ENCODE measurements at places on chromosomes 2 and 18. TPM values are rescaled to one million over a fixed set of nuclear protein-coding genes. Genes with fewer than 3 reads are reported as not detected.

Gene TEKT4
- polyA plus RNA-seq, result not detected

GRCh38 chr2:149271575-149271974 is 58.8 kb upstream of the LYPD6 start:
- no peaks in the 10 kb centered on the region for H3K4me1 ChIP-seq
- DNase-seq, result no peak

- no peaks in the 10 kb centered on the region for H3K4me1 ChIP-seq
- no peaks in the 10 kb centered on the region for H3K36me3 ChIP-seq
- no peak for DNase-seq
These were observed 480.8 kb downstream of the TMX3 start for GRCh38 chr18:68234131-68234530.

Gene DPYSL5
- polyA plus RNA-seq, result not detected

GRCh38 chr2:88464153-88464552 is 11.7 kb upstream of the FOXI3 start:
- no peaks in the 10 kb centered on the region for H3K4me1 ChIP-seq
- DNase-seq, result no peak
- H3K36me3 ChIP-seq, result no peaks in the 10 kb centered on the region
- H3K4me3 ChIP-seq, result no peak overlapping the region

DNA sequence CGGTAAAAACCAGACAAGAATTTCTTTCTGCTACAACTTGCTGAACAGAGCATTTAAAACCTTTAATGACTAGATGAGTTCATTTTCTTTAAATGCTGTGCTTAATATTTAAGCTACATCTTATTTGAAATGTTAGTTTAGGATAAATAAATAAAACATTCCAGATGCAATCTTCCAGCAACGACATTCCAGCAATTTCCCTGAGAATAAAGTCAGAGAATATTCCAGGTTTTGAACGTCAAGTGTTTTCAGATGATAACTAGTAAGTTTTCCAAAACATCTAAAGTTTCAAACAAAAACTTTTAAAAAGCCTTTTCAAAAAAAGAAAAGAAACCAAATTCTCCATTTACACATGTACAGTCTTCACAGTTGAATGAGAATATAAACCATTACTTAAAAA is 104.8 kb downstream of the PPP1R1C start:
- H3K4me3 ChIP-seq, result no peak overlapping the region
- no peak for DNase-seq
- no peaks in the 10 kb centered on the region for H3K36me3 ChIP-seq
- H3K27ac ChIP-seq, result no peak overlapping the region
- H3K27me3 ChIP-seq, result no peaks in the 10 kb centered on the region
- no peaks in the 10 kb centered on the region for H3K4me1 ChIP-seq

DNA sequence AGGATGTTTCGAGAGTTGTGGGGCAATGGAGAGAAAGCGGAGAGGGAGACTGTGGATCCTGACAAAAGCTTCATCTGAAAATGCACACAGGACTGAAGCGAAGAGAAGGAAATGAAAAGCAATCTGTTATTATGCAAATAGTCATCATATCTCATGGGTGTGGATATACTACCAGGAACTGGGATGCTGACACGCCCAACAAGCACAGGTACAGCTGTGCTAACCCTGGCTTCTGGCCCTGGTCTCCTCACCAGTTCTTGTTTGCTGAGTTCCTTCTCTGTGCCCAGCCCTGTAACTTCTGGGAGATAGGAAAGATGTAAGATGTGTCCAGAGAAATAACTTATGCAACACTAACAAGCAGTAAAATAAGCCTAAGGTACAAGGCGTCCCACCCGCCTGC is 358.8 kb downstream of the CMPK2 start:
- DNase-seq, result no peak
- H3K4me3 ChIP-seq, result no peak overlapping the region
- no peaks in the 10 kb centered on the region for H3K4me1 ChIP-seq
- no peak overlapping the region for H3K27ac ChIP-seq

Gene ASXL3
- polyA plus RNA-seq, result 0.07 TPM

Gene ADCY3
- 71.7 TPM for polyA plus RNA-seq

GRCh38 chr2:241729868-241730267 is 4.6 kb upstream of the D2HGDH start:
- no peaks in the 10 kb centered on the region for H3K27me3 ChIP-seq
- H3K4me1 ChIP-seq, result peaks cover 11% of the 10 kb centered on the region
- DNase-seq, result no peak

DNA sequence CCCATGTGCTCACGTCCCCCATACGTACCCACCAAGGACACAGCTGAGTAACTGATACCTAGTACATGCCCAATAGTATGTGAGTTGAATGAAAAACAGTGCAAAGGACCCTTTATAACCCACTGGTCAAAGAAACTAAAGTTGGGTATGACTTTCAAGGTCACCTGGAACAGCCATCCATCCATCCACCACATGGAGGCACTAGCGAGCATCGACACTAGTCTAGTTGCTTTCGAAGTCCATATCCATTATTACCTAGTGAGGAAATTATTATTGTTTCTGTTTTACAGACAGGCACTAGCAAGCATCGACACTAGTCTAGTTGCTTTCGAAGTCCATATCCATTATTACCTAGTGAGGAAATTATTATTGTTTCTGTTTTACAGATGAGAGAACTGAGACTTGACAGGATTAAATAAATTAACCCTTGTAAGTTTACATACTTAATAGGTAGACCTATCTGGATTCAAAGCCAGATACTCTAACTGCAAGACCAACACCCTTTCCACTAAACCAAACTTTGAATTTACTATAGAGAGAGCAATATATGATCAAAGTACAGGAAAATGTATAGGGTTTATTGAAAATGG is 233.7 kb downstream of the METTL4 start:
- H3K36me3 ChIP-seq, result no peaks in the 10 kb centered on the region
- peak; percentile 27 for DNase-seq
- H3K4me1 ChIP-seq, result no peaks in the 10 kb centered on the region
- no peak overlapping the region for H3K27ac ChIP-seq
- peaks cover 4% of the 10 kb centered on the region for H3K27me3 ChIP-seq

- no peaks in the 10 kb centered on the region for H3K27me3 ChIP-seq
- DNase-seq, result no peak
- no peaks in the 10 kb centered on the region for H3K4me1 ChIP-seq
- no peak overlapping the region for H3K4me3 ChIP-seq
- no peak overlapping the region for H3K27ac ChIP-seq
These were observed 165.3 kb upstream of the CDH20 start for GRCh38 chr18:61167902-61168301.

GRCh38 chr2:203396667-203397066 is 68.5 kb downstream of the ABI2 start:
- peaks cover 2% of the 10 kb centered on the region for H3K36me3 ChIP-seq
- no peak overlapping the region for H3K27ac ChIP-seq
- no peaks in the 10 kb centered on the region for H3K27me3 ChIP-seq

DNA sequence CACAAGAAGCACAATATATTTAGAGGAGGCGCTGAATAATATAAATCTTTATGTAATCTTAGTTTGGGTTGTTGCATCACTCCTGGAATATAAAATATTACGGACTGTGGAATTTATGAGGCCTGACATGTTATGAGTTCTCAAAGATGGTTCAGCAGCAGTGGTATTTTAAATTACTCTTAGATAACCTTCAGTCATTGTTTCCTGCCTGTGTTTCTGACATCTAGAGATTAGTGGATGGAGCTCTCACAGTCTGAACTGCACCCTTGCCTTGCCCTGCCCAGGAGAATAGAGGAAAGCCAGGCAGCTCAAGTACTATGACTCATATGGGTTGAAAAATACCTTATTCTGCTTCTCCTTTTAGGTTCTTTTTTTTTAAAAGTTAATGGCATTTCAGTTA is 70.0 kb downstream of the ACSL3 start:
- H3K27me3 ChIP-seq, result no peaks in the 10 kb centered on the region
- H3K4me1 ChIP-seq, result peaks cover 5% of the 10 kb centered on the region
- H3K4me3 ChIP-seq, result no peak overlapping the region
- DNase-seq, result peak; percentile 83

Gene CENPA
- polyA plus RNA-seq, result 18.6 TPM

- no peak for DNase-seq
- no peak overlapping the region for H3K27ac ChIP-seq
- peaks cover 4% of the 10 kb centered on the region for H3K36me3 ChIP-seq
- no peak overlapping the region for H3K4me3 ChIP-seq
These were observed 111.1 kb downstream of the PXDN start for GRCh38 chr2:1633092-1633671.

- H3K4me3 ChIP-seq, result no peak overlapping the region
- peaks cover 15% of the 10 kb centered on the region for H3K4me1 ChIP-seq
- H3K27me3 ChIP-seq, result no peaks in the 10 kb centered on the region
- no peaks in the 10 kb centered on the region for H3K36me3 ChIP-seq
- peak; percentile 25 for DNase-seq
- H3K27ac ChIP-seq, result peak overlapping the region; percentile 48
These were observed 263.6 kb downstream of the DYSF start for GRCh38 chr2:71716697-71717624.

- peaks cover 26% of the 10 kb centered on the region for H3K4me1 ChIP-seq
- H3K36me3 ChIP-seq, result no peaks in the 10 kb centered on the region
- peaks cover 15% of the 10 kb centered on the region for H3K27me3 ChIP-seq
- no peak overlapping the region for H3K4me3 ChIP-seq
- DNase-seq, result peak; percentile 99
These were observed 32.0 kb downstream of the SLC14A1 start for GRCh38 chr18:45755934-45756333.

GRCh38 chr2:133092571-133092970 is 422.6 kb upstream of the LYPD1 start:
- H3K27me3 ChIP-seq, result no peaks in the 10 kb centered on the region
- no peak overlapping the region for H3K4me3 ChIP-seq
- no peaks in the 10 kb centered on the region for H3K36me3 ChIP-seq
- H3K27ac ChIP-seq, result no peak overlapping the region
- no peak for DNase-seq

DNA sequence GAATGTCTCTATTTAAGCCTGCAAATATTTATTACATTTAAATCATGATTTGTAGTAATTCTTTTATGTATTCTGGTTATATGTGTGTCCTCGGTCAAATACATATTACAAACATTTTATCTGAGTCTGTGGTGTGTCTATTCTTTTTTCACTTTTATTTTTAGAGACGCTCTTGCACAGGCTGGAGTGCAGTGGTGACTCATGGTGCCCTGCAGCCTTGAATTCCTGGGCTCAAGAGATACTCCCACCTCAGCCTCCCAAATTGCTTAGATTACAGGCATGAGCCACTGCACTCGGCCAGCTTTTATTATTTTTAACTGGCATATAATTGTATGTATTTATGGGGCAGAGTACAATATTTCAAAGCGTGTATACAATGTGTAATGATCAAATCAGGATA is 47.5 kb downstream of the ARID5A start:
- no peaks in the 10 kb centered on the region for H3K36me3 ChIP-seq
- H3K27ac ChIP-seq, result no peak overlapping the region
- DNase-seq, result no peak
- no peaks in the 10 kb centered on the region for H3K27me3 ChIP-seq

GRCh38 chr2:40773291-40773690 is 321.4 kb upstream of the SLC8A1 start:
- H3K4me3 ChIP-seq, result no peak overlapping the region
- H3K36me3 ChIP-seq, result no peaks in the 10 kb centered on the region
- DNase-seq, result no peak
- no peak overlapping the region for H3K27ac ChIP-seq
- H3K27me3 ChIP-seq, result no peaks in the 10 kb centered on the region

DNA sequence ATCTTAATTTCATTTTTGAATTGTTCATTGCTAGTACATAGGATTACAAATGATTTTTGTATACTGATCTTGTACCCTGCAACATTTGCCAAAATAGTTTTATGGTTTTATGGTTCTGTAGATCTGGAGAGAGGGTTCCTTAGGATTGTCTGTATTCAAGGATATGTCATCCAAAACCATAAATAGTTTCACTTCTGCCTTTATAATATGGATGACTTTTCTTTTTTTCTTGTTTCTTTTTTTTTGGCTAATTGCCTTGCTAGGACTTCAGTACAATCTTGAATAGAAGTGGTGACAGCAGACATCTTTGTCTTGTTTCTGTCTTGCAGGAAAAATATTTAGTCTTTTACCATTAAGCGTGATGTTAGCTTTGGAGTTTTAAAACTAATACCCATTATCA is 383.9 kb upstream of the HS6ST1 start:
- no peaks in the 10 kb centered on the region for H3K27me3 ChIP-seq
- H3K36me3 ChIP-seq, result no peaks in the 10 kb centered on the region
- no peak overlapping the region for H3K4me3 ChIP-seq
- H3K27ac ChIP-seq, result no peak overlapping the region
- H3K4me1 ChIP-seq, result no peaks in the 10 kb centered on the region
- DNase-seq, result no peak

GRCh38 chr2:83742117-83742782 is 716.8 kb downstream of the SUCLG1 start:
- H3K27me3 ChIP-seq, result no peaks in the 10 kb centered on the region
- no peak overlapping the region for H3K27ac ChIP-seq
- no peaks in the 10 kb centered on the region for H3K36me3 ChIP-seq
- H3K4me3 ChIP-seq, result no peak overlapping the region
- peak; percentile 10 for DNase-seq

DNA sequence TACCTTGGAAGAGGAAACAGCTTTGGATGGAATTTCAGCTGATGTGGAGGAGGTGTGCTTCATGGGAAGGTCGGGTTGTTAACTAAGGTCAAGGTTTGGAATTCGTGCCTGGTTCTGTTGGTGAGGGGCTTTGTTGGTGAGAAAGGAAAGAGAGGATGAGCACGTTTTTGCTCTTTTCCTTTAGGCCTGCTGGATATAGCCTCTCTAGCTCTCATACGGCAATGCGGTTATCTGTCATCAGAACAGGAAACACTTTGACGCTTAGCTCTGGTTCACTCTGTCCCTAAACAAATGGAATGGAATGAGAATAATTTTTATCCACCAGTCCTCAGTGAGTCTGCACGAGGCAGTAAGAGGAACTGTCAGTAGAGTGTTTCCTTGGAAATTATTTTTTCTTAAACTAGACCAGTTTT is 169.7 kb upstream of the NOSTRIN start:
- H3K27ac ChIP-seq, result peak overlapping the region; percentile 82
- H3K27me3 ChIP-seq, result no peaks in the 10 kb centered on the region
- peaks cover 16% of the 10 kb centered on the region for H3K4me1 ChIP-seq
- H3K4me3 ChIP-seq, result no peak overlapping the region

- H3K36me3 ChIP-seq, result no peaks in the 10 kb centered on the region
- no peaks in the 10 kb centered on the region for H3K4me1 ChIP-seq
- H3K27me3 ChIP-seq, result no peaks in the 10 kb centered on the region
- no peak for DNase-seq
These were observed 170.1 kb upstream of the UNC80 start for GRCh38 chr2:209601497-209601896.

Gene POTEJ
- polyA plus RNA-seq, result 0.03 TPM

GRCh38 chr2:768451-768850 is 91.2 kb upstream of the TMEM18 start:
- no peaks in the 10 kb centered on the region for H3K36me3 ChIP-seq
- DNase-seq, result no peak
- no peak overlapping the region for H3K4me3 ChIP-seq
- no peak overlapping the region for H3K27ac ChIP-seq
- no peaks in the 10 kb centered on the region for H3K4me1 ChIP-seq
- no peaks in the 10 kb centered on the region for H3K27me3 ChIP-seq

Gene CRYGD
- polyA plus RNA-seq, result not detected

GRCh38 chr2:232633413-232634205 is at the start of gene EFHD1:
Gene EFHD1 (plus strand): TSS chr2:232633604. CDS start chr2:232633705, 101 bp downstream.
- H3K4me1 ChIP-seq, result peaks cover 4% of the 10 kb centered on the region
- DNase-seq, result peak; percentile 65
- no peaks in the 10 kb centered on the region for H3K36me3 ChIP-seq
- no peak within 1 kb of the TSS for H3K27ac ChIP-seq

Data from endothelial cell of umbilical vein (primary cell).